ENCODE measurements at places on chromosomes 6 and 20. TPM values are rescaled to one million over a fixed set of nuclear protein-coding genes. Genes with fewer than 3 reads are reported as not detected.

Gene BHLHE23
- not detected for polyA plus RNA-seq

Gene DDX39B
- 321 TPM for polyA plus RNA-seq

Gene CTSZ
- 41.9 TPM for polyA plus RNA-seq

Gene VSTM2L
- 0.57 TPM for polyA plus RNA-seq

Gene BMP6
- polyA plus RNA-seq, result 0.26 TPM

Gene PRPH2
- polyA plus RNA-seq, result 0.21 TPM

Gene SCUBE3
- 0.14 TPM for polyA plus RNA-seq

Gene EYA4
- 0.04 TPM for polyA plus RNA-seq

Gene CST4
- not detected for polyA plus RNA-seq

Gene POPDC3
- polyA plus RNA-seq, result 0.24 TPM

Gene PNPLA1
- polyA plus RNA-seq, result 0.02 TPM

Gene KHDRBS2
- 0.01 TPM for polyA plus RNA-seq

Gene PERP
- 740 TPM for polyA plus RNA-seq

Gene GTSF1L
- polyA plus RNA-seq, result not detected

Gene PDE7B
- 0.18 TPM for polyA plus RNA-seq

Gene ULBP3
- polyA plus RNA-seq, result 1.9 TPM
